ENCODE measurements at places on chromosomes 3 and 15.

DNA sequence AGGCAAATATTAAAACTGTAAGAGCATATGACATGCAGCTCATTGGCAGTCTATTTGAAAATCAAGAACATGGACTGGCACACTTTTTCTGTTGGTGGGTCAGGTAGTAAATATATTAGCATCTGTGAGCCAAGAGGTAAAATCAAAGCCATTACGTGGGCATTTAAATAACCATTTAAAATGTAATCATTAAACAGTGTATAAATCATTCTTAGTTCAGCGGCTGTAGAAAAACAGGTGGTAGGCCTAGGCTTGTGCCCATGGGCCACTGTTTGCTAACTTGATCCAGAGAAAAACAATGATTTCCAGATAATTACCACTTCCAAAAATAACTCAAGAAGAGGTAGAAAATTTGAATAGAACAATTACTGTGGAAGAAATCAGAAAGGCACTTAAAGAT lies 105.1 kb downstream of the CHST2 start:
- DNase-seq = no peak

GRCh38 chr3:40187945-40188344 lies 121.6 kb upstream of the EIF1B start:
- DNase-seq = no peak

DNA sequence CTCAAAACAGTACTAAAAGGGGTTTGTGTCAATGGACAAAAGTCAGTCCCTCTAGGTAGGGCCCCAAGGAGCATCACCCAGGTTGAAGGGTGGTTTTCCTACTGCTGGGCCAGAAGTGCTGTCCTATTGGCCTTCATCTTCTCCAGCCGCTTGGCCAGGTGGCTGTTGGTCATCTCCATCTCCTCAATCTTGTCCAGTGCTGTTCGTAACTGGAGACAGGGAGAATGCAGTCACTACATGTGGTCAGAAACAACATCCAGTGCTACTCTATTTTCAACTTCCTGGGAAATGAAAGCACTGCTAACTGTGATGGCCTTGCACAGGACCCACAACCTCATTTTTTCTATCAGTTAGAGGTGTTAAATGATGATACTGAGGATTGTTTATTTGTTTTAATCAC lies 60.4 kb downstream of the MLH1 start:
- no peak for DNase-seq

DNA sequence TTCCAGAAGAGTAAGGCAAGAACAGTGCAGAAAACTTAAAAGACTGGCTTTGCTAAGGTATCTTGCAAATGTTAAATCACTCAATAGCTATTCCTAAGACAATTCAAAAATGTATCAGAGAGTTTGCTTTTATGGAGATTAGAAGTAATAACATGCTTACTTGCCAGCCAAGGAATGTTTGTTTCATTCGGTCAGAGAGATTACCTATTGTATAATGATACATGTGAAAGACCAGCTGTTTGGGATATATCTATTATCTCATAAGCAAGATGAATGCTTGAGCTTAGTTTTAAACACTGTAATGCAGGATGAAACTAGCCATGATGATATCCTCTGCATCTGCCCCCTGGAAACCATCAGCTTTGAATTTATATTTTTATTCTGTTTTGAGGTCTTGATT lies 70.7 kb downstream of the MAP2K5 start:
- DNase-seq = no peak

GRCh38 chr15:85929786-85930185 lies 135.1 kb upstream of the KLHL25 start:
- DNase-seq = no peak

DNA sequence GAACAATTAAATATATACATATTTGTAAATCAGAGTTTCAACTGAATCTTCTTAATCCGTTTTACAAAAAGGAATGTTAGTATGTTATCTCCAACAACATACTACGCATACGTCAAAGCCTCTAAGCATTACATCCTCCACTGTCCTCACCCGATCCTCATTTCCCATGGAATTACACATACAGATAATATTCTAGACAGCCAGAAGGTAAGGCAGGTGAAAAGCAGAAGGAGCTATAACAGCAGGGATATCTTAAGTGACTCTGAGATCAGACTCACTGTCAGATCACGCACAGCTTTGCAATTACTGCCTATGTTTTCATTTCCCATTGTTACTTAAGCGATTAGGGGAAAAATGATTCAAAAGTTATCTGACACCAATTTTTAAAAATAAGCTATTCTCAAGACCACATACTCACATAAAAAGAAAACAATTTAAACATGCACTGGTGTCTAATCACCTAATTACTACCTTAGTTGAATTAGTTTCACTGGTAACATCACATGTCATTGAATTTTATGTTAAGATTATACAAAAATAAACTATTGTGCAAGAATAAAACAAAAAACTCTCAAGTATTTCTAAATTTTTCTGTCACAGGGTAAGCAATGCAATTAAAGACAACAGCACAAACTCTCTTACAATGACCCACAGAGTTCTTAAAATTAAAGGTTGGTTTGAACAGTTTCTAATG lies 92.8 kb downstream of the TBL1XR1 start:
- no peak for DNase-seq

GRCh38 chr15:62840526-62841268 lies 201.8 kb upstream of the TPM1 start:
- DNase-seq = no peak

GRCh38 chr3:44991326-44991725 lies 15.3 kb downstream of the EXOSC7 start:
- no peak for DNase-seq

DNA sequence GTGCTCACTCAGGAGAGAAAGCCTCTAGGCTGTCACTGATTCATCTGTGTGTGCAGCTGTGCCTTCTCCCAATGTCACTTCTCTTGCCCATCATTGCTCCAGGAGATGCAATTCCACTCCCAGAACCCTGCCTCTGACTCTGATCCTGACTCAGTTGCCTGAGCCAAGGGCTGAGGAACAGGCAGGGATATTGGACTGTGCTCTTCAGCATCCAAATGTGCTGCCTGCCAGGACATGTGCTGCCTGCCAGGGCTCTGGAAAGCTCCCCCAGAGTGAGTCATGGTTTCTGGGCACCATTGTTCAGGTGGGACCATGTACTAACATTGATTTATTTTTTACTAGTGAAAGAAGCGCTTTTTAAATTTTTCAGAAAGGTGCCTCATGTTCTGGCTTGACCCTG lies 71.0 kb downstream of the TRIM42 start:
- no peak for DNase-seq

GRCh38 chr3:24830230-24831152 lies 335.8 kb upstream of the THRB start:
- DNase-seq = no peak

DNA sequence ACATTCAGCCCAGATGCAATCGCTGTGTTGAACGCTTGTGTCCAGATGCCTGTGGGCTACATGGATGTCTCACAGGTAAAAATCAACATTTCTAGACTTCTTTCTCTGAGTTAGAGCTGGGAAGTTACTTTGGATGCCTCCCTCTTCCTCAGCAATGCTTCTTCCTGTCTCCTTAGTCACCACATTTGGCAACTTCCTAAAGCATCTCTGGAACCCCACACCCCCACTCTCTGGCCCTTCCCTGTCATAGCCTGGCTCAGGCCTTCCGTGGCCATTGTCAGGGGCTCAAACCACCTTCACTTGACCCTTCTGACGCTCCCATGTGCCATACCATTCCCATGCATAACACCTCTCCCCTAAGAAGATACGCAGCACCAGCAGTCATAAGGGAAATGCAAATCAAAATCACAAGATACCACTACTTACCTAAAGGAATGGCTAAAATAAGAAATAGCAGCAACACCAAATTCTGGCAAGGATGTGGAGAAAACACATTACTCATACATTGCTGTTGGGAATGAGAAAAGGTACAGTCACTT lies 21.6 kb upstream of the RGMA start:
- DNase-seq = no peak

DNA sequence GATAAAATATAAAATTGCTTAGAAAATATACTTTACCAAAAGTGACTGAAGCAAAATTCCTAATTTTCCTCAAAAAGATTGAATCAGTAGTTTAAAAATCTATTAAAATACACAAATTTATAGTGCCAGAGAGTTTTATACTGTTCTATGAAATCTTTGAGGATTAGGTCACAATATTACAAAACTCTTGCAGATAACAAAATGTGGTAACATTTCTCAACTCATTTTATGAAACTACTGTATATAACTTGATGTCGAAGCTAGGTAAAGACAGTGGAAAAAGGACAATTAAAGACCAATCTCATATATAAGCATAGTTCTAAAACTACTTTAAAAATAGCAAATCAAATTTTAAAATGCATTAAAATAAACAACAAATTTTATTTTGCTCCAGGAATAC lies 15.9 kb downstream of the VEPH1 start:
- DNase-seq = no peak

DNA sequence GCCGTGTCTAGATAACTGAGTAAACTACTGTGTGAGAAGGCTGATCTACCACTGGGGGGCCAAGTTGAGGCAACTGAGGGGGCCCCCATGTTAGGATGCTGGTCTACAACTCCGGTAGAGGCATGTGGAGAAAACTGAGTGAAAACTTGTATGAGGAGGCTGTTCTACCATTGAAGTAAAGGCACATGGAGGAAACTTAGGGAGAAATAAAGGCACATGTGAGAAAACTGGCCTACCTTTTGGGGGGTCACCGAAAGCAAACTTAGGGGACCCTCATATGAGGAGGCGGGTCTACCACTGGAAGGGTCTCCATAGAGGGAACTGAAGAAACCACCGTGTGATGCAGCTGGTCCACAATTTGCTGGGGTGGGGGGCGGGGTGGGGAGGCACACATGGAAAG lies 155.2 kb downstream of the FBLN2 start:
- no peak for DNase-seq

- no peak for DNase-seq
Measured at GRCh38 chr3:100053951-100054620, 60.2 kb downstream of the FILIP1L start.

- DNase-seq = peak; percentile 12
Measured at GRCh38 chr15:101510212-101511197, 21.0 kb upstream of the PCSK6 start.
